ENCODE measurements at places on chromosomes 1 and 21.

DNA sequence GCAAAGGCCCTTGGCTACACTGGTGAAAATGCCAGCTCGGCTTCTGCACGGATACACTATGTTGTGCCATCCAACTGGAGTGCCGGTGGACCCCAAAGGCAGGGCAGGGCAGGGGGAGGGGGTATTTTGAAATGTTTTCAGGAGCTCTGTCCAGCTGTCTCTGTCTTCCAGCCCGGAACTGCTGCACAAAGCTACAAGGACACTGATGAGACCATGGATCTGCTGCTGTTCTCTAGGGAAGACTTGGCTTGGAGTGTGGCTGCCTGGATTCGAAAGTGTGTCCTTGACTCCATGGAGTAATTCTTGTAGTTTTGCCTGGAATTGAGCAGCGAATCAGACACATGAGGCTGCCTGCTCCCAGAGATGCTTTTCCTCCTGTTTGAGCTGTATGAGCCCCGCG is 42.4 kb downstream of the TTC39A start:
- H3K36me3 ChIP-seq, result no peaks in the 10 kb centered on the region
- H3K4me1 ChIP-seq, result peaks cover 21% of the 10 kb centered on the region
- H3K4me3 ChIP-seq, result no peak overlapping the region
- no peak overlapping the region for H3K27ac ChIP-seq
- peaks cover 4% of the 10 kb centered on the region for H3K27me3 ChIP-seq

DNA sequence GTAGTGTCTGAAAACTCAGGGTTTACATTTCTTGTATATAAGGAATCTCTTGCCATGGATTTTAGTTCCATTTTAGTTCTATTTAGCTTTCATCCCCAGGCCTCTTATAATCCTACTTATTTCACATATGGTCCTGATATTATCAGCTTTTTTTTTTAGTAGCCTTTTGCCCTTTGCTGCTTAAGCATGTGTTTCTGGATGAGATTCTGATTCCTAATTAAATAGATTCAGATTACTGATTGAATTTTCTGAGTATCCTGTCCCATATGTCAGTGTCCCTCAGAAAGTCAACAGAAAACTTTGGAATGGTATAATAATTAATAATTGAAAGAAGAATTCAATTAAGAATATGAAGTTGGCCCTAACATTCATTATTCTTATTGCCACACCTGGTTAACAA is 134.7 kb upstream of the HOOK1 start:
- no peaks in the 10 kb centered on the region for H3K27me3 ChIP-seq
- no peak overlapping the region for H3K27ac ChIP-seq
- no peaks in the 10 kb centered on the region for H3K36me3 ChIP-seq
- H3K4me1 ChIP-seq, result no peaks in the 10 kb centered on the region

DNA sequence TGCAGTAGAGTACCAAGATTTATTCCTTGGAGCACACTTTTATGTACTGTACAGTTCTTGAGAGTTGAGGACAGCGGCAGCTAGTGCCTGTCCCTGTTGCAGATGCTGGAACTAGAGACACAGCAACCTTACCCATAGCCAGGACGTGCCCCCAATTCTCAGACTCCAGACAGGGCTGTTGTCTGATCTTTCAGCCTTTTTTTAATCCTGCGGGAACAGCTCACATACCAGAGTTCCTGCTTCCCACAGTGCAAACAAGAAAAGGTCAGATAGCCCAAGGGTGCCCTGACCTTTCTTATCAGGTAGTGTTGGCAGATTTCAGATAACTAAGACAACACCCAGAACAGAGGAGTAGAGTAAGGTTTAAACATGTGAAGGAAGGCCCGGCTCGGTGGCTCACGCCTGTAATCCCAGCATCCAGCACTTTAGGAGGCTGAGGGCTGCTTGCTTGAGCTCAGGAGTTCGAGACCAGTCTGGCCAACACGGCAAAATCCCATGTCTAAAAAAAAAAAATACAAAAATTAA is 78.5 kb downstream of the DOP1B start:
- H3K27ac ChIP-seq, result no peak overlapping the region
- no peaks in the 10 kb centered on the region for H3K27me3 ChIP-seq
- peaks cover 10% of the 10 kb centered on the region for H3K36me3 ChIP-seq
- no peak for DNase-seq
- no peak overlapping the region for H3K4me3 ChIP-seq
- H3K4me1 ChIP-seq, result peaks cover 21% of the 10 kb centered on the region

GRCh38 chr21:14454016-14455009 is 71.4 kb upstream of the HSPA13 start:
- H3K4me1 ChIP-seq, result peaks cover 74% of the 10 kb centered on the region
- H3K27ac ChIP-seq, result peak overlapping the region; percentile 92
- peaks cover 10% of the 10 kb centered on the region for H3K36me3 ChIP-seq
- DNase-seq, result no peak

DNA sequence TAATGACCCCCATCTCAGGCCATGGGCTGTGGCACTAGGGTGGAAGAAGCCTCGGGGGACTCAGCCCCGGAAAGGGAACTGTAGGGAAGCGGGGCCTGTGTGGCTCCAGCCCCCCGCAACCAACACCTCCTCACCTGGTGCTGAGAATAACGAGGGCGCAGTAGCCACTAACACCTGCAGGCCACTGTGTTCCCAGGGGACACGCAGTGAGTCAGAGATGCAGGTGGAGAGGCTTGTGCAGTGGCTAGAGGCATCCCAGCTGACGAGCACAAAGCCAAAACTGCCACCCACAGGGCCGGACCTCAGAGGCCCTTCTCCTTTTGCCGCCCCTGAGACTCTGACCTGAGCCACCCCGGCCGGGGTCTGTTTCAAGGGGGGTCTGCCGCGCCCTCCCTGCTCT is 33.5 kb upstream of the CCDC27 start:
- DNase-seq, result no peak
- no peak overlapping the region for H3K27ac ChIP-seq
- no peaks in the 10 kb centered on the region for H3K4me1 ChIP-seq
- H3K36me3 ChIP-seq, result no peaks in the 10 kb centered on the region
- H3K4me3 ChIP-seq, result no peak overlapping the region

DNA sequence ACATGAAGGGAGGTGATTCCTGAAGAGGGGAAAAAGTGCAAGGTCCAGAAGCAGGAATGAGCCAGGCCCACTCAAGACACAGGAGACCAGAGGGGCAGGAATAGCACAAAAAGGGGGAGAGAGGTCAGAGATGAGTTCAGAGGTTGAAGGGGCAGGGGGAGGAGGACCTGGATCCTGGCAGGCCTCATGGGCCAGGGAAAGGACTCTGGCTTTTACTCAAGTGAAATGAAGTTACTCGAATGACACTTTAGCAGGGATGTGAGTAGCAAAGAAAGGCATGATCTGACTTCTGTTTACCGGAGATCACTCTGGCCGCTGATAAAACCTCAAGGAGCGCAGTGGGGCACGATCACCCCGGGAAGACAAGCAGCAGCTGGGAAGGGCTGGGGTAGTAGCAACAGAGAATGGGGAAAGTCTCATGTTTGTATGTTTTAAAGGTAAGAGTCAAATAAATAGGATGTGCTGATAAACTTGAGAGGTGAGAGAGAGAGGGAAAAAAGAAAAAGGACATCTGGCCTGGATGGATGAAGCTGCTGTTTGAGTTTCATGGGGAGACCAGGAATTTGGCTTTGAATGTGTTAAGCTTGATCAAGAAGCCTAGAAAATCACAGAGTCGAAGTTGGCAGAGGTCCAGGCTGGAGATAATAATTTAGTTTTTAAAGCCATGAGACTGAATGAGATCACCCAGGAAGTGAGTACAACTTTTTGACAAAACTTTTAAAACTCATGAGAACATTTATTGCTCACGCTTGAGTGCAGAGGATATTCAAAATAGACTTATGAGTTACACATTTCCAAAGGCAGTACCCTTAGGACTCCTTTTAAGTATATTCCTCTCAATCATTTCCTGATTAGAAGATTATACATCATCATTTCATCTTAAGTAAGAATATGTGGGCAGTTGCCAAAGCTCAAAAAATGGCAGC is 156.0 kb downstream of the RERE start:
- H3K4me1 ChIP-seq, result peaks cover under 1% of the 10 kb centered on the region
- no peak overlapping the region for H3K4me3 ChIP-seq
- DNase-seq, result no peak
- peaks cover 1% of the 10 kb centered on the region for H3K36me3 ChIP-seq
- H3K27me3 ChIP-seq, result no peaks in the 10 kb centered on the region

DNA sequence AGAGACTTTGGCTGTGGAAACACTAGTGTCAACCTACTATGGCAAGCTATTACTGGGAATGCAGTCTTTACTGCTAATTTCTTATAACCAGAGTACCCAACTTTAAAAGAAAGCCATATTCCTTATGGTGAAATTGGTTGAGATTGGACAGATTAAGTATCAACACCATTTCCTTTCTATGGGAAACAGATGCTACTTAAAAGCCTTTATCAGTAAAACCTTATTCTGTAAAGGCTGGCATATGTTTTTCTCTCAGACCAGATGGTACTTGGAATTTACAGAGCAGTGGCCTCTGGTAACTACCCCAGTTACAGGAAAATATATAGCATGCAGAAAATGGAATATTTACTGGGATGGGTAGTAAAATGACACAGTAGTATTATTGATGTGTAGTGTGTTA is 18.8 kb downstream of the IFI44 start:
- H3K27ac ChIP-seq, result no peak overlapping the region
- peaks cover 8% of the 10 kb centered on the region for H3K4me1 ChIP-seq
- H3K36me3 ChIP-seq, result peaks cover 28% of the 10 kb centered on the region
- no peak for DNase-seq
- H3K27me3 ChIP-seq, result no peaks in the 10 kb centered on the region
- no peak overlapping the region for H3K4me3 ChIP-seq

- H3K27me3 ChIP-seq, result peaks cover 11% of the 10 kb centered on the region
- no peak overlapping the region for H3K27ac ChIP-seq
- H3K4me3 ChIP-seq, result no peak overlapping the region
- no peak for DNase-seq
Measured at GRCh38 chr1:230337266-230337665, 88.9 kb downstream of the PGBD5 start.

- no peaks in the 10 kb centered on the region for H3K4me1 ChIP-seq
- H3K36me3 ChIP-seq, result peaks cover 9% of the 10 kb centered on the region
- peaks cover 1% of the 10 kb centered on the region for H3K27me3 ChIP-seq
Measured at GRCh38 chr21:43808367-43808766, 19.0 kb downstream of the RRP1 start.

- H3K4me3 ChIP-seq, result no peak overlapping the region
- no peaks in the 10 kb centered on the region for H3K36me3 ChIP-seq
- peaks cover 4% of the 10 kb centered on the region for H3K27me3 ChIP-seq
- H3K4me1 ChIP-seq, result no peaks in the 10 kb centered on the region
- no peak overlapping the region for H3K27ac ChIP-seq
Measured at GRCh38 chr1:5340560-5341130, 651.6 kb downstream of the NPHP4 start.

GRCh38 chr1:225653463-225654276 is 747 bp upstream of the ENAH start:
- peaks cover 62% of the 10 kb centered on the region for H3K27me3 ChIP-seq
- no peak overlapping the region for H3K27ac ChIP-seq
- H3K36me3 ChIP-seq, result no peaks in the 10 kb centered on the region

DNA sequence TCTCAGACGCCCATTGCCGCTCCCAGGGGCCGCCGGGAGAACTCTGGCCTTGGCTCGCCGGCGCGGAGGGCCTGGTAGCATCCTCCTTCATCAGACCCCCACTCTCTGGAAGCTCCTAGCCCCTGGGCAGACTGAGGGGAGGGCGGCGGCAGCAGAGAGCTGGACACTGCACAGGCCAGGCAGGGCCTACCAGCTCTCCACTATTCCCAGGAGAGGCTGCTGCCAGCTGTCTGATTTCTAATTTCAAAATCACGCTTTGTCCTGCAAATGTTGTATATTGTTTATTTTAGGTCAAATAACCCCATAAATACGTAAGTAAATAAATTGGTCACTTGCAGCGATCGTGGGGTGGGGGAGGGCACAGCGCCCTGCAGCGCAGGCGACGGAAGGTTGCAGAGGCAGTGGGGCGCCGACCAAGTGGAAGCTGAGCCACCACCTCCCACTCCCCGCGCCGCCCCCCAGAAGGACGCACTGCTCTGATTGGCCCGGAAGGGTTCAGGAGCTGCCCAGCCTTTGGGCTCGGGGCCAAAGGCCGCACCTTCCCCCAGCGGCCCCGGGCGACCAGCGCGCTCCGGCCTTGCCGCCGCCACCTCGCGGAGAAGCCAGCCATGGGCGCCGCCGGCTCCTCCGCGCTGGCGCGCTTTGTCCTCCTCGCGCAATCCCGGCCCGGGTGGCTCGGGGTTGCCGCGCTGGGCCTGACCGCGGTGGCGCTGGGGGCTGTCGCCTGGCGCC is at the start of gene MTARC1:
Gene MTARC1, plus strand, starts transcription at position 577 of the 732 bp plus-strand sequence. Its CDS starts 32 bp downstream, at position 609.
- no peaks in the 10 kb centered on the region for H3K4me1 ChIP-seq
- no peaks in the 10 kb centered on the region for H3K36me3 ChIP-seq
- no peak for DNase-seq
- H3K4me3 ChIP-seq, result no peak within 1 kb of the TSS
- H3K27ac ChIP-seq, result no peak within 1 kb of the TSS
- H3K27me3 ChIP-seq, result peaks cover 56% of the 10 kb centered on the region

GRCh38 chr1:100348549-100349144 is 3.7 kb upstream of the CDC14A start:
- no peak overlapping the region for H3K27ac ChIP-seq
- peaks cover 2% of the 10 kb centered on the region for H3K27me3 ChIP-seq
- peaks cover 15% of the 10 kb centered on the region for H3K4me1 ChIP-seq
- H3K36me3 ChIP-seq, result peaks cover 2% of the 10 kb centered on the region
- no peak overlapping the region for H3K4me3 ChIP-seq

- H3K4me1 ChIP-seq, result peaks cover 52% of the 10 kb centered on the region
- peak overlapping the region; percentile 80 for H3K27ac ChIP-seq
- DNase-seq, result no peak
- H3K27me3 ChIP-seq, result peaks cover 2% of the 10 kb centered on the region
Measured at GRCh38 chr1:234398849-234399381, 25.7 kb downstream of the COA6 start.

GRCh38 chr1:94067196-94067595 is 53.8 kb downstream of the ABCA4 start:
- H3K4me3 ChIP-seq, result no peak overlapping the region
- peaks cover 5% of the 10 kb centered on the region for H3K4me1 ChIP-seq
- no peaks in the 10 kb centered on the region for H3K36me3 ChIP-seq
- no peak for DNase-seq
- H3K27me3 ChIP-seq, result peaks cover 13% of the 10 kb centered on the region

- H3K27me3 ChIP-seq, result peaks cover 40% of the 10 kb centered on the region
- H3K4me1 ChIP-seq, result peaks cover 16% of the 10 kb centered on the region
- H3K4me3 ChIP-seq, result peak within 1 kb of the TSS; percentile 66
Measured at GRCh38 chr1:161258439-161259344, at the start of gene PCP4L1. Gene PCP4L1, plus strand, starts transcription at chr1:161258745. Its CDS starts 230 bp downstream, at chr1:161258975.

GRCh38 chr21:14120091-14120734 is 90.5 kb downstream of the LIPI start:
- no peaks in the 10 kb centered on the region for H3K36me3 ChIP-seq
- H3K4me1 ChIP-seq, result peaks cover 14% of the 10 kb centered on the region
- no peak overlapping the region for H3K4me3 ChIP-seq
- peak; percentile 18 for DNase-seq
- H3K27me3 ChIP-seq, result no peaks in the 10 kb centered on the region

DNA sequence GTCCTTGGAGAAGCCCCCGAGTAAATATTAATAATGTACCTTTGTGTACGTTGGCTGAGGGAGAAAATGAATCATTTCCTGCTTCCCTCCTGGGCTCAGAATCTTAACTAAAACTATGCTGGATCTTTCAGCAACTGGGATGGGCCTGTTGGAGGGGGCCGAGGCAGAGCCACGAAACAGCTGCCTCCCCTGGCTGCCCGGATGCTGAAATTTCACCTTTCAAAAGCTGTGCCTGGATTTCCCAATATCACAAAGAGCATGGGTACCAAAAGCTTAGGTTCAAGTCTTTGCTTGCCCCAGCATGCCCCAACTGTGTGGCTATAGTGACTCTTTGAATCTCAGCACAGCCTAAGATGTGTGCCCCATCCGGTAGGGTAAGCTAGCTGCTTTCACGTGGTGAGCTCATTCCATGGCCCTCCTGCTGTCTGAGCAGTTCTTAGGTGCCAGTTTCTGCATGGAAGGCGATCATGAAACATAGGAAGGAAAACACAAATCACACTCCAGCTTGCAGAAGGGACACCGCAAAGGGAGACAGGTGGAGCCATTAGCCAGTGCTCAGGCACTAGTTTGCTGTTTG is 473.5 kb downstream of the PTPRU start:
- H3K4me1 ChIP-seq, result peaks cover 65% of the 10 kb centered on the region
- H3K27ac ChIP-seq, result peak overlapping the region; percentile 95
- DNase-seq, result no peak
- peaks cover 7% of the 10 kb centered on the region for H3K27me3 ChIP-seq
- peaks cover 2% of the 10 kb centered on the region for H3K36me3 ChIP-seq
